ENCODE measurements at places on chromosomes 5 and 9.

DNA sequence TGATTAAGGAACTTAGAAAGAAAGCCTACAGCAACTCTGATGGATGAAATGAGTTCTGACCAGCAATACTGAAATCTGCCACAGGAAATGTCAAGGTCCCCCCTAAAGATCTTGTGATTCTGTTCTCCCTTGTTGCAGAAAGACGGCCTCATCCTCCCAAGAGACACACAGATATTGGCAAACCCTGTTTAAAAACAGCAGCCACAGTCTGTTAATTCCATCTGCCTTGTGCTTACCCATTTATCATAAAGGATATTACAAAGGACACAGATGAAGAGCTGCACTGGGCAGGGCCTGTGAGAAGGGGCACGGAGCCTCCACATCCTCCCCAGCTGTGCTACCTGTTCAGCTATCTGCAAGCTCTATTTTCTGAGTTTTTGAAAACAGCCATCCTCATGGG, 15.2 kb downstream of the RAPGEF1 start:
- peak; percentile 69 for DNase-seq

DNA sequence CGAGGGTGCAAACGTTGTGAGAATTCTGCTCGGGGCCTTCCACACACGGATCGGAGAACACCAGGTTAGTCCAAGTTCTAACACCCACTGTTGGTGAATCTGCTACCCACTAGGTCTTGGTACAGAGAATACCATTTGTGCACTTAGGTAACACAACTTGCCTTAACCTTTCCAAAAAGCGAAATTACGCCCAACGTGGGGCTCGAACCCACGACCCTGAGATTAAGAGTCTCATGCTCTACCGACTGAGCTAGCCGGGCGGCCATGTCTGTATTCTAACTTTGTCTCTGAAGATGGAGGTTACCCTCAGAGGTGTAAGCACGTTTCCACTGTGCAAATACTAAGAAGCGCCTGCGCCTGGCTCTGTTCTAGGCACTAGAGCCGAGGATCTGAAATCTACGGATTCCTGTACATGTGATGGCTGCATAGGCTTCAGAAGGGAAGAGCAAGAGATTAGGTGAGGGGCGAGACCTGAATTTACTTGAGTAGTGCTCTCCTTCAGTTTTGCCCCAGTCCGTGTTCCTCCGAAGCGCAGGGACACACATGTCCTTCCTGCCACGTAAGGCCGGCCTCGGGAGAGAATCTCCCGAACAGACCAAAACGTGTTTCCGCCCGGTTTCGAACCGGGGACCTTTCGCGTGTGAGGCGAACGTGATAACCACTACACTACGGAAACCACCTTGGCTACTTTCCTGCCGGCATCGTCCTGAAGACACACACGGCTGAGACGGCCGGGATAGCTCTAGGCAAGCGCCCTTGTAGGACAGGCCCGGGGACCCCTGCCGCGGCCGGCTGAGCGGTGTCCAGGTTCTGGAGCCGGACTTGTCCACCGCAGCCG, 1.1 kb upstream of the TRIM41 start:
- peak; percentile 96 for DNase-seq

DNA sequence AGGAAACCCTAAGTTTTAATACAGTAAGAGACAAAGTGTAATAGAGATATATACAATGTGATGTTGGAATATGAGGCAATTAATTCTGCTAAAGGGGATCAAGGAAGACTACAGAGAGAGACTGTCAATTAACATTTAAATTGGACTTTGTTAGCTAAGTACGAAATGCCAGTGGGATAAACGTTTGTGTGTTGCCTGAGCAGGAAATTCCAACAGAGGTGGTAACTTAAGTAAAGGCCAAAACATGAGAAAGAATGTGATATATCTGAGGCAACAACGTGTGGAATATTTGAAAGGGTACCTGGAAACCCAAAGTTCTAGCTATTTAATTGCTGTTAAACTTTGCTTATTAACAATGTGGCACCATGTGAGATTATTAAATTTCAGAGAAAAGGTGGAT, 1666.9 kb upstream of the WWC1 start:
- DNase-seq, result no peak

GRCh38 chr5:142605611-142606010, 80.3 kb downstream of the FGF1 start:
- DNase-seq, result no peak

DNA sequence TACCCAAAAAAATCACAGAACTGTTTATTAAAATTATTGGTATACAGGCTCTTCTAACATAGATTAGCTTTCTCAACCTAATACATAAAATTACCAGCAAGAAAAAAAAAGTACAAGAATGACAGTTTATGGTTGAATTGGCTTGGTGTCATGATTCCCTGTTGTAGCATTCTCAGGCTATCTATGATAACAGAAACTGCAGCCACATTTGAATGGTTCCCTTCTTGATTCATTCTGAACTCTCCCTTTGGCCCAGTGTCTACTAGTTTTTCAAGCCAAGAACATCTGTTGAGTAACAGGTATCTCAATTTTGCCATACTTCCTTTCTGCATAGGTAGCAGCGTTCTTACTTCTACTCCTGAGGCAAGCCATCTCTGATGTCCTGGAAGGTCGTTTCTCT, 3.0 kb downstream of the SPIN1 start:
- no peak for DNase-seq

Data from NB4 (cell line).